ENCODE measurements at places on chromosomes 11 and 22.
A peak's percentile ranks its signal among the peaks of the same experiment; 100 is the strongest.

DNA sequence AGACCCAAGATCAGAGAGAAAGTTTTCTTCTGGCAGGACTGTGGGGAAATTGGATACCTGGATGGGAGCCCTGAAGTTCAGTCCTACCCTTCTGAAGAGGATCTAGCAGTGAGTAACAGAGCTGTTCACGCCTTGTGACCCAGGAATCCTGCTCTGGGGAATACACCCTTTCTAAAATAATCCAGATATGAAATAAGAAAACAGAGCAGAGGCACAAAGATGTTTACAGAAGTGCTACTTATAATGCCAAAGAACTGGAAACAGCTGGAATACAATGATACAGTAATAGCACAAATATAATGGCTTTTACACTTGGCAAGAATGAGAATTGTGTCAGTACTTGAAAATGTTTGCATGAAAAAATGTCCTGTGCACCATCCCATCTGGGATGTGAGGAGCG lies 304.0 kb upstream of the NARS2 start:
- no peak for DNase-seq

GRCh38 chr11:17852246-17852645 lies 117.7 kb downstream of the KCNC1 start:
- DNase-seq, result no peak

DNA sequence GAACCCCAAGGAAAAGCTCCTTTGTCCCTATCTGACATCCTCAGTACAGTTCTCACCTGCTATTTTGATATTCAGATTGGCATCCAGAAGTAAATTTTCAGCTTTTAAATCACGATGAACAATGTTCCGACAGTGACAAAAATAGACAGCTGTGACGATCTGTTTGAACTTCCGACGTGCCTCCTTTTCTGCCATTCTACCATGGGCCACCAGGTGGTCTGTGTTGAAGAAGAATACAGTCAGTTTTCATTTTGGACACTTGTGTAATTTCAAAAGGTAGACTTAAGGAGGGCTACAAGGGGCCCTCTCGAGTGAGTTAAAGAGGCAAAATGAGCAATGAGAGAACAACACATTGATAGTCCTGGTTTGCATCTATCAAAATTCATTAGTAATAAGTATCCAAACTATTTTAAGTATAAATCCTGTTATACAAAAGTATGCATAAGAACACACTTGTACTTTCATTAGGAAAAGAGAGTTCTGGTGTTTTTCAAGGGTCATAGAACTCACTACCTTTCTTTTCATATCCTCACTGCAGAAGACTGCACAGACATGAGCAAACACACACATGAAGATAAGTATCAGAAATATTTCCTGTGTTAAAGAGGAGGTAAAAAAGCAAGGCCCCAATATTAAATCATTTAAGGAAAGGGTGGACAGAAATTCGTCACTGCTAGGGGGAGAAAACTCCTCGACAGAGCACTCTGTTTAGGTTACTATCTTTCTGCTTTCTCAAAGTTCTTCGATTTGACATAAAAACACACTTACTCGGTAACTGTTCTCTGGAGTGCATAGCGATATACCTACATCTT lies 89.9 kb upstream of the APOA1 start:
- DNase-seq, result peak; percentile 9

DNA sequence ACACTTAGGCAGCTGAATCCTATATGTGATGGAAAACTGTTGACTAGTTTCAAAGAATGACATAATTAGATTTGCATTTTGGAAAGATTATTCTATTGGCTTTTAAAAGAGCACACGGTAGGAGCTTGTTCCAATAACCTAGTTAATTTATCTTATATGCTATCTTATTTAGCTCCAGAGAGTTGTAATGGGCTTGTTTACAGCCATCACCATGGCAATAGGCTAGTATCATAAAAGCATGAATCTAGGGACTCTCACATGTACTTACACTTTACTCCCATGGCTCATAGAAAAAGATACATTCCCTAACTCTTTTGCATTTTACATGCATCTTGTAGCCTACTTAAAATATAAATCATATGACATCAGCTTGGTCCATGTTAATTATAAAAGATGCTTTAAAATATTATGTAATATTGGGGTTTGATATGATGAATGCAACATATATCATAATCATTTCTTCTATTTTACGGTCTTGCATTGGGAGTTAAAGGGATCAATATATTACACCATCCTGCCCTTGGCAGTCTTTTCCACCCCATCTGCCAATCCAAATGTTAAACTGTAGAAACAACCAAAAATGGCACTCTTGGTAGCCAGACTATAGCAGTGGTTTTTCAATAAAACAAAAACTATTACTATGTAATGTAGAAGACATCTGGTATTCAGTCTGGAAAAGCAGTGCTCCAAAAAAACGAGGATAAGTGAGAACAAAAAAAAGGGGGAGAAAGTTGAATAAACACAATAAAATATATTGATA lies 2254.0 kb downstream of the LRRC4C start:
- DNase-seq, result no peak

- DNase-seq, result no peak
These were observed 101.2 kb upstream of the HSD17B12 start for GRCh38 chr11:43579171-43579918.

- DNase-seq, result no peak
These were observed 92.9 kb upstream of the AMOTL1 start for GRCh38 chr11:94675239-94675638.

- no peak for DNase-seq
These were observed 17.0 kb upstream of the OMP start for GRCh38 chr11:77085652-77086051.

DNA sequence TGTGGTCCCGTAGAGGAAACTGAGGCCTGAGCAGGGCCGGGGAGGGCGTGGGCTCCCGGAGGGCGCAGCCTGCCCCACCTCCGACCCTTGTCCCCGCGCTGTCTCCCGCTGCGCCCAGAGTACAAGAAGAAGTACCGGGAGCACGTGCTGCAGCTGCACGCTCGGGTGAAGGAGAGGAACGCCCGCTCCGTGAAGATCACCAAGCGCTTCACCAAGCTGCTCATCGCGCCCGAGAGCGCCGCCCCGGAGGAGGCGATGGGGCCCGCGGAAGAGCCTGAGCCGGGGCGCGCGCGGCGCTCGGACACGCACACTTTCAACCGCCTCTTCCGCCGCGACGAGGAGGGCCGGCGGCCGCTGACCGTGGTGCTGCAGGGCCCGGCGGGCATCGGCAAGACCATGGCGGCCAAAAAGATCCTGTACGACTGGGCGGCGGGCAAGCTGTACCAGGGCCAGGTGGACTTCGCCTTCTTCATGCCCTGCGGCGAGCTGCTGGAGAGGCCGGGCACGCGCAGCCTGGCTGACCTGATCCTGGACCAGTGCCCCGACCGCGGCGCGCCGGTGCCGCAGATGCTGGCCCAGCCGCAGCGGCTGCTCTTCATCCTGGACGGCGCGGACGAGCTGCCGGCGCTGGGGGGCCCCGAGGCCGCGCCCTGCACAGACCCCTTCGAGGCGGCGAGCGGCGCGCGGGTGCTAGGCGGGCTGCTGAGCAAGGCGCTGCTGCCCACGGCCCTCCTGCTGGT lies 1.9 kb downstream of the NLRP6 start:
- DNase-seq, result peak; percentile 17

DNA sequence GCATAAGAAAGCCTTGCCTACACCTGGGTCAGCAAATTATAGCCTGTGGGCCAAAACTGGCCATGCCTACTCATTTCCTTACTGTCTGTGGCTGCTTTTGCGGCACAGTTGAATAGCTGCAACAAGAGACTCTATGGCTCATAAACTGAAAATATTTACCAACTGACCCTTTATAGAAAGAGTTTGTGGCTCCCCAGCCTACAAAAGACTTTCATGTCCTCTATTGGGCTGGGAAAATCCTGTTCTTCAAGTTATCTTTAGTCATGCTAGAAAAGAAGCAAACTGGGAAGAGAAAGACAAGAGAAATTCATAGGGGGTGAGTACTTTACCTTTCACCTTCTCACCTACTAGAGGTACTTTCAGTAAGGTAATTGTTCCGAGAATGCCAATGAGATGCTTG lies 175.1 kb downstream of the SWAP70 start:
- no peak for DNase-seq

GRCh38 chr11:95699631-95700470 lies 89.7 kb downstream of the FAM76B start:
- DNase-seq, result peak; percentile 60

GRCh38 chr22:43060183-43060582 lies 29.0 kb downstream of the TTLL1 start:
- peak; percentile 8 for DNase-seq

GRCh38 chr11:33362051-33362910 lies 105.1 kb downstream of the HIPK3 start:
- peak; percentile 66 for DNase-seq

DNA sequence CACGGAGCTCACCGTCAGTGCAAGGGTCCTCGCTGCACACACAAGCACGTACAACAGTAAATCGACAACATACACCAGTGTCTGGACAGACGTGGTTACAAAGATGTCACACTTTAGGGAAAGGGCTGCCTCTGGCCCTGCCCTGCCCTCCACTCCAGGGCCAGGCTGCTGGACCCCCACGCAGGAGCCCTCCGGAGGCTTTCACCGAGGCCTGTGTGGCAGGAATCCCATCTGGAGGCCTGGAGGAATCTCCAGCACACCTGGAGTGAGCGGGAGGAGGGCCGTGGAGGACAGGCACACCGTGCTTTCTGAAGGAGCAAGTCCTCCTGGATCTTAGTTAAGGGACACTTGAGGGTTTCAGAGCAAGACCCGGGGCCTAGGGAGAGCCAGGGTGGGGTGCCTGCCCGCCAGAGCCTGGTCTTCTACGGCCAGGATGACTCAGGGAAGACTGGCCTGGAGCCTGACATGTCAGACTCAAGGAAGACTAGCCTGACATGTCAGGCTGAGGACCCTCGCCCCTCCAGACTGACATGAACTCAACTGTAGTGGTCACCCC lies 2.1 kb upstream of the PIM3 start:
- DNase-seq, result no peak

- DNase-seq, result no peak
These were observed 1.1 kb downstream of the SPATA19 start for GRCh38 chr11:133844217-133844616.

DNA sequence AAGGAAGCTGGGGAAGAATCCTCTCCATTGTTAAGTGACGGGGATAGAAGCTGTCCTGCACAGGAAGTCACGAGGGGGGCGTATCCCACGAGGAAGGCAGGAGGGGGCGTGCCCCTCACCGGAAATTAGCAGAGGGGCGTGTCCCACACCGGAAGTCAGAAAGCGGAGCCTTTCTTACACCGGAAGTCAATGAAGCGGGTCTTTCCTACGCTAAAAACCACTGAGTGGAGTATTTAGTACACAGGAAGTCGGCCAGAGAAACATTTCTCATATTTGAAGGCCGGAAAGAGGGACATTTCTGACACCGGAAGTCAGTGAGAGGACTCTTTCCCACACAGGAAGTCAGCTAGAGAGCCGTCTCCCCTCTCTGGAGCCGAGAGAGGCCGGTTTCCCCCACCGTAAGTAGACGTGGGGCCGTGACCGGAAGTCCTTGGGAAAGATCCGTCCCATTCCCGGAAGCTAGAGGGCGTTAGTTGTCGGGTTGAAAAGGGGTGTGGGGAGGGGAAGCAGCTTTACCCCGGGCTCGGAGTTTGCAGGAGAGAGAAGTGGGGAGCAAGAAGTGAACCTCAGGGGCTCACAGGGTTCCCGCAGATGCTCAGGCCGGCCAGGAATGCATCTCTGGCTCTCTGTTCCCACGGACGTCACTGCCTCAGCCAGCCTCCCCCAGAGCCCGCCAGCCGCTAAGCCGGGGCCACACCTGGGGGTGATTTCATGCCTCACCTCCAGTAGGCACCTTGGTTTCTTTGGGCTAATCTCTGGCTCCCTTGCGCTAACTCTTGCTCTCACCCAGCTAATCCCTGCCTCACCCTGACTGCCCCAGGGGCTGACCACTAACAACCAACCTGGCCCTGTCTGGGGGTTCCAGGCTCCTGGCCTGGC lies 15.4 kb downstream of the MIAT start:
- peak; percentile 98 for DNase-seq

- DNase-seq, result no peak
These were observed 4.3 kb downstream of the CYB561A3 start for GRCh38 chr11:61357233-61357893.

GRCh38 chr11:127445476-127445875 lies 444.9 kb upstream of the KIRREL3 start:
- no peak for DNase-seq

DNA sequence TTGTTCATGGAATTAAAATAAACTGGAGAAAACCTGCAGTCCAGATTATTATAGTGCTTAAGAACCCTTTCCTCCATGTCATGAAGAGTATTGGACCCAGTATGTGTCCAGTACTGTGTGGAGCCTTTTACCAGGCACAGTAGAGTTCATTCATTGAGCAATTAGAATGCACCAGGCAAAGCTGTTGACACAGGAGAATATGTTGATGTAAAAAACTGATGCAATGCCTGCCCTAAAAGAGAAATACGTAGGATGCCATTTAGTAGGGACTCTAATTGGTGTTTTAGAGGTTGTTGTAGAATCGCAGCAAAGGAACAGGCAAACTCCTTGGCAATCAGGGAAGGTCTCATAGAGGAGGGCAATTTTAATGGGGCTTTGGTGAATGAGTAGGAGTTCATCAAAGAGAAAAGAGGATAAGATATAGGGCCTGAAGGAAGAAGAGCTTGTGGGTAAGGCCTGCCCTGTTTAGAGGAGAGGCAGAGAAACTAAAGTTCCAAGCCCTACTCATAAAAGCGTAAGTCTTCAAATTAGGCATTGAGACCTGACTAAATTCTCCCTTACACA lies 126.4 kb downstream of the SEZ6L start:
- peak; percentile 35 for DNase-seq

- DNase-seq, result no peak
These were observed 25.3 kb upstream of the POLA2 start for GRCh38 chr11:65236194-65237059.

DNA sequence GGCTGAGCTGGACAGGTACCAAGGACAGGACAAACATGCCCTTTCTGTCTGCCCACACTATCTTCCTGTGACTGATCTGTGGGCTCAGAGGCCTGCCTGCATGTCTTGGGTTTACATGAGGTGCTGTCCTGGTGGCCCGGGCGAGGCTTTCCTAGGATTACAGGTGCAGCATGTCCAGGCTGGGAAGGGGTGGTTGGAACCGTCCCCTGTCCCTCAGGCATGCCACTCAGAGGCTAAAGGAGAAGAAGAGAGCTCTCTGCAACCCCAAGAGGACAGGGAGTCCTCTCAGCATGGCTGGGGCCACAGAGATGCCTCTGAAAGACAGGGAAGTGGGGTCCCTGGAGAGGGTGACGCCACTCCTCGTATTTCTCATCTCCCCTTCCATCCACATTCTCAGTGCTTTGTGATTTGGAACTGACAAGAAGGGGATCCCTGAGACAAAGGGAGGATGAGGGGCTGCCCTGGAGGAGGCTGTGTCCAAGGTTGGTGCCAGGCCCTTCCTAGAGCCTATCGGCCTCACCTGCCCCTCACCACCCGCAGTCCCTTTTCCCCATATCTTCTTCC lies 64.6 kb upstream of the LMO1 start:
- DNase-seq, result no peak

DNA sequence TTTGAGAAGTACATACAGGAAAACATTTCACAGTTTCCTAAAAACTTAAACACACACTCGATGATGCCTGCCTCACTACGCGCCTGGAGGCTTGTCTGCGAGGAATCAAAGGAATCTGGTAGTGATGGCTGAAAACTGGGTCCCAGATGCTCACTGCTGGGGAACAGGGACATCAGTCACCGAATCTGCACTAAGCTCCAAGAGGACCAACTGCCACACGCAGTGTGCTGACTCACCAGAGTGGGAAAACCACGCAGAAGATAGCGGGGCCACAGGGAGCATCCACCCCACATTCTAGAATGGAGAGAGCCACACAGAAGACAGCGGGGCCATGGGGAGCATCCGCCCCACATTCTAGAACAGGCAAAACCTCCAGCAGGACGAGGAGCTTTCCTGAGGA lies 24.3 kb upstream of the MOB2 start:
- DNase-seq, result no peak
